ENCODE measurements at places on chromosomes 13 and 19.

GRCh38 chr13:59303433-59303832 lies 860.3 kb downstream of the DIAPH3 start:
- no peak for DNase-seq

DNA sequence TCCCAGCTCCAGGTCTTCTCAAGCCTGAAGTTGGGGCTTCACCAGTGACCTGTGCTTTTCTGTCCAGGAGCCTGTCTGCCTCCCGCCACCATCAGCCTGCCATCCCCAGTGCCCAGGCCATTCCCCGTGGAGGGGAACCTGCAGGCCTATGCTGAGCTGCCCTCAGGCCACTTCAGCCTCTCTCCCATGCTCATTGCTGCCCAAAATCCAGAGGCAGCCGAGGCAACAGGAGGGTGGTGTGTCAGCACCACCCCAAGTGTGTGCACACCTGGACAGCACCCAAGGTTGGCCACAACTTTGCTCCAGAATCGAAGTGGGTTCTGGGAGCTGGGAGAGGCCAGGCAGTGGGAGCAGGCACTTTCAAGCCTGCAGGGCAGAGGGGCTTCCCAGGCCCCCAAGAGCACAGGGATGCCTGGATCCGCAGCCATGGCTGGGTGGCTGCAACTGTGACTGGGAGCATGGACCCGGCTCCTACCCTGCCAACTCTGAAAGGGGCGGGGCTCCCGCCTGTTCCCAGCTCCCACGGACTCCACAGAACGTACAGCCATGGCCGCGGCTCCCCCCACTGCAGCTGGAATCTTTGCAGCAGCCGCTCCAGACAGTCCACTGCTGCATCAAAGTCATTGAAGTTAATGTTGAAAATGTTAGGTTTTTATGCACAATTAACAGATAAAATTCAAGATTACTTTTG lies 1747.0 kb downstream of the OLFM4 start:
- DNase-seq, result no peak

GRCh38 chr13:101415358-101416174 lies 742 bp downstream of the NALCN start:
- DNase-seq, result no peak

DNA sequence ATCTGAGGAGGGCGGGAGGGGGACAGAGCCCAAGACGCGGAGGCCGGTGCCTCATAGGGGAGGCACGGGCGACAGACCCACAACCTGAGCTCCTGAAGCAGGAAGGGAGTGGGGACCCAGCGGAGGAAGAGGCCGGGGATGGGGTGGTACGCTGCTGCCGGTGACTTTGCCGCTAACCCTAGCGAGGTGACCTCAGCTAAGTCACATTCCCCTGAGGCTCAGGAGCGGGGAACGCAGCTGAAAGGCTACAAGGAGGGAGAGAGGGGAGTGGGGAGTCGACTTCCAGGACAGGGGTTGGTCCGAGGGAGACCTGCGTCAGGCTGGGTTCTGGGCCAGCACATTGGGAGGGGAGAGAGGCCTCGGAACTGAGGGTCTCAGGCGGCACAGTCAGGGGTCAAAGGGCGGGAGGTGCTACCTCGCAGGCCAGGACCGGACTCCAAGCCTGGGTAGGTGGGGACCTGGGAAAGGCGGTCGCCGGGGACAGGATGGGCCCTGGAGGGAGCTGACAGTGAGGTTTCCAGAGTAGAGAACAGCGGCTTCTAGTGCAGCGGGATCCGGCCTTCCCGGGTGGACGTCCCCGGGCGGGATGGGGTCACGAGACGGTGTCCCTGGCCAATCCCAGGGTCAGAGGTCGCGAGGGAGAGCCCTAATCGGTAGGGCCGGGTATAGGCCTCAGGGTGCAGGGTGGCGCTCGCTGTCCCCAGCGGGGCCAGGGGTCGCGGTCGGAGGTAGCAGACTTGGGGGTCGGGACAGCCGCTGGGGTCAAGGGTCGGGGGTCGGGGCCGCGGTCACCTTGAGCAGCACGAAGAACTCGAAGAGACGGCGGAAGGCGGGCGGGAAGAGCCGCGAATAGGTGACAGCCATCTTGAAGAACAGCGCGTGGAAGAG lies 699 bp downstream of the TMEM259 start:
- no peak for DNase-seq

DNA sequence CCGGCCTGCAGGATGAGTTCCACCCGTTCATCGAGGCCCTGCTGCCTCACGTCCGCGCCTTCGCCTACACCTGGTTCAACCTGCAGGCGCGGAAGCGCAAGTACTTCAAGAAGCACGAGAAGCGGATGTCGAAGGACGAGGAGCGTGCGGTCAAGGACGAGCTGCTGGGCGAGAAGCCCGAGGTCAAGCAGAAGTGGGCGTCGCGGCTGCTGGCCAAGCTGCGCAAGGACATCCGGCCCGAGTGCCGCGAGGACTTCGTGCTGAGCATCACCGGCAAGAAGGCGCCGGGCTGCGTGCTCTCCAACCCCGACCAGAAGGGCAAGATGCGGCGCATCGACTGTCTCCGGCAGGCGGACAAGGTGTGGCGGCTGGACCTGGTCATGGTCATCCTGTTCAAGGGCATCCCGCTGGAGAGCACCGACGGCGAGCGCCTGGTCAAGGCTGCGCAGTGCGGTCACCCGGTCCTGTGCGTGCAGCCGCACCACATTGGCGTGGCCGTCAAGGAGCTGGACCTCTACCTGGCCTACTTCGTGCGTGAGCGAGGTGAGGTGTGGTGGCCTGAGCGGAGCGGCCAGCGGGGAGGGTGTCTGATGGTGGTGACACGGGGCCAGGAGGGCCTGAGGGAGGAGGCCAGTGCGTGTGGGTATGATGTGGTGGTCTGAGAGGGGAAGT lies 15.5 kb downstream of the NFIC start:
- no peak for DNase-seq

- peak; percentile 35 for DNase-seq
Measured at GRCh38 chr13:93309886-93310523, 83.4 kb downstream of the GPC6 start.

- no peak for DNase-seq
Measured at GRCh38 chr13:26601669-26602068, 44.2 kb downstream of the WASF3 start.

DNA sequence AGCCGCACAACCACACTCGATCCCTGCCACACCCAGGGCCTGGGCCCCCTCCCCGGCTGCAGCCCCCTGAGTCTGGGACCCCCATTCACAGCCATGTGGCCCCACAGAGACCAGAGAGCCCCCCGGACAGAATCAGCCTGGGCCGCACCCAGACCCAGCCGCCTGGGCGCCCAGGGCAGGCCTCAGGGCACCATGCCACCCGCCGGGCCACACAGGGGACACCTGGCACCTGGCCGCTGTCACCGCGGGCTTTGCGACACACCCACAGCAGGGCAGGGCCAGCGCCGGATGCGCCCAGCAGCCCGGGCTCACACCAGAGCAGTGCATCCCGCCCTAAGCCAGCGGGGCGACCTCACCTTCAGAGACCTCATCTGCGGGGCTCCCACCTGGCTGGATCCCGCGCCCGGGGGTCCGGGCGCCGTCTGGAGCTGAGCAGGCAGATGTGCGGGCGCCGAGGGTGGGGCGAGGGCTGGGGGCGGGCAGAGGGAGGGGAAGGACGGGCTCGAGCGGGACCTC lies 443 bp downstream of the TBXA2R start:
- no peak for DNase-seq

GRCh38 chr13:36973009-36973408 lies 26.1 kb downstream of the ALG5 start:
- no peak for DNase-seq

DNA sequence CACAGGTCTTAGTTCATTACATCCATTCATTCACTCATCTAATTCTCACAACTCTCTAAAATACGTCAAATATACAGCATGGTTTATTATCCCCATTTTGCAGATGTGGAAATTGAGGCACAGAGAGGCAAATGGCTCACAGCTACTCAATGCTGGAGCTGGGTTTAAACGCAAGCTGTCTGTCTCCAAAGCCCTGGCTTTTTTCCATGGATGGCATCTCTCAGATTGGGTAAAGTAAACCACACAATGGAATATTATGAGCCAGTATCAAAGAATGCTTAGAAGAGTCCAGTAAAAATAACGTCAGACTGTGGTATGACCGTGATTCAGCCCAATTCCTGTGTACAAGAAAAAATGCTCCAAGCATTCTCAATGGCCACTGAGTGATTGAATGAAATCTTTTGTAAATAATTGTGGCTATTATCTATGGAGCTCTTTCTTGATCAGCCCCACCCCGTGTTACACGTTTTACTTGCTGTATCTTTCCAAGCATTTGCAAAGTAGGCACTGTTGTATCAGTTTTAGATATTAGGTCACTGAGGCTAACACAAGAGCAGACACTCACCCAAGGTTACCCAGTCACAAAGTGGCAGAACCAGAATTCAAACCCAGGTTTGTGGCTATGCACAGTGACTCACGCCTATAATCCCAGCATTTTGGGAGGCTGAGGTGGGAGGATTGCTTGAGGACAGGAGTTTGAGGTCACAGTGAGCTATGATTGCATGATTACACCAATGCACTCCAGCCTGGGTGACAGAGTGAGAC lies 5.5 kb upstream of the ACP7 start:
- peak; percentile 95 for DNase-seq

DNA sequence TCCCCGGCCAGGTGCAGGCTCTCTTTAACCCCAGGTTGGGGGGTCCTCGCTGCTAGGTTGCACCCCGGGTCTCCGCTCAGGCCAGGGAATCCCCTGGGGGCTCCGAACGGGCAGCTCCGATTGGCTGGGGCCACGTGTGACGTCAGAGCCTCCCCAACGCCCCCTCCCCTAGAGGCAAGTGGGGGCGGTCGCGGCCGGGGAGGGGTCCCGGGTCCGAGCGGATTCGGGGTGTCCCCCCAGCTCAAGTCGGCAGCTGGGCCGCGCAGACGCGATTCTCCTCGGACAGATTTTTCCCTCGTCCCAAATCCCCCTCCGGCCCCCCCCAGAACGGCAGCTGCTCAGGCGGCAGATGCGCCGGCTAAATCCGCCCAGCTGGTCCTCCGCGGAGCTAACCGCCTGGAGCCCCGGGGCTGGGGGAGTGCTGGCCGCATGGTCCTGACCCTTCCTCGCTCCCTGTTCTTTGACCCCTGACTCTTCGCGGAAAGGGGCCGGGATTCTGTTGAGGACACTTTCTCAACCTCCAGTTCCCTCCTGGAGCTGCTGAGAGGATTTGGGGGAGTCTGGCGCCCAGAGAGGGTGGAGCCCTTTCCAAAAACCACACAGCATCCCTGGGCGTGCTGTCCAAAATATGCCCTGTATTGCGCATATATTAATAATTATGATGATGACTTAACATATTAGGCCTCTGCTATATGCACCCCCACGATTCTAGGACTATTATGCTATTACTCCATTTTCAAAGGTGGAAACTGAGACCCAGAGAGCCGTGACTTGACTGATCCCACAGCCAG lies 25.4 kb upstream of the SEMA6B start:
- no peak for DNase-seq

DNA sequence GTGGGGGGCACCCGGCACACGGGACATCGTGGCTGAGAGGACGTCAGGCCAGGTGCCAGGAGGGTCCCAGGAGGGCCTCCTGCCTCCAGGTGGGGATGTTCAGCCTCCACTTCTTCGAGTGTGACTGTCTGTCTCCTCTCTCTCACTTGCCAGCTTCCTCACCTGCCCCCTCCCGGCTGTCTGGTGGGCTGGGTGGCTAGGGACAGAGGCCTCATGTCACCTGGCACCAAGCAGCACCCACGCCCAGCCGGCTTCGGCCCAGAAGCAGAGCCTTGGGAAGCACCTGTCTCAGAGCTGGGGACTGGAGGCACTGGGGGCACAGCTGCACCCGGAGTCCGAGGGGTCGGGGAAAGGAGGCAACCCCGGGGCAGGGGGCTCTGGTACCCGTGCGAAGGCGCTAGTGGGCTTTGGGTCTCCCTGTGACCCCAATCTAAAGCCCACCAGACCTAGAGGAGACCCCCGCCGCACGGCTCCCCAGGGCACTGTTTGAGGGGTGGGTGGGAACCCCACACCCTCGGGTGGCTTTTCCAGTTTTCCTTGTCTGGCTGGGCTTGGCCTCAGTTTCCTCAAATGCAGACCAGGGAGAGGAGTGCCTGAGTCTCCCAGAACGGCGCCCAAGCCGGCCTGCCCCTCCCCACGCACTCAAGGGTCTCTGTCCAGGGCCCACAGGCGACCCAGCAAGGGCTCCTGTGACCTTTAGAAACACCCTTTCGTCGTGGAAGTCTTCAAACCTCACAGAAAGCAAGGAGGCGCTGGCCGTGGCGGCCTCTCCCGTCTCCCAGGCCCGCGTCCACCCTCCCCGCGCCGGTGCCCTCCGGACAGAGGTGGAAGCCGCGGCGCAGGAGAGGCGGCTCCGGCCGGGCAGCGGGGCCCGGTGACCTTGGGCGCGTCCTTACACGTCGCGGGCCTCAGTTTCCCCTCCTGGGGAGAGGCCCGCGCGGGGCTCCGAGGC lies 664 bp upstream of the HCN2 start:
- DNase-seq, result no peak

GRCh38 chr13:106565127-106565775 lies 2.7 kb downstream of the ARGLU1 start:
- DNase-seq, result no peak

GRCh38 chr13:22103046-22104027 lies 432.5 kb downstream of the FGF9 start:
- no peak for DNase-seq

- DNase-seq, result no peak
Measured at GRCh38 chr19:31118986-31119385, 230.2 kb downstream of the TSHZ3 start.

GRCh38 chr19:46737298-46737654 lies 8.6 kb upstream of the FKRP start:
- DNase-seq, result no peak

GRCh38 chr13:58704953-58705352 lies 1073.4 kb downstream of the PCDH17 start:
- DNase-seq, result no peak

DNA sequence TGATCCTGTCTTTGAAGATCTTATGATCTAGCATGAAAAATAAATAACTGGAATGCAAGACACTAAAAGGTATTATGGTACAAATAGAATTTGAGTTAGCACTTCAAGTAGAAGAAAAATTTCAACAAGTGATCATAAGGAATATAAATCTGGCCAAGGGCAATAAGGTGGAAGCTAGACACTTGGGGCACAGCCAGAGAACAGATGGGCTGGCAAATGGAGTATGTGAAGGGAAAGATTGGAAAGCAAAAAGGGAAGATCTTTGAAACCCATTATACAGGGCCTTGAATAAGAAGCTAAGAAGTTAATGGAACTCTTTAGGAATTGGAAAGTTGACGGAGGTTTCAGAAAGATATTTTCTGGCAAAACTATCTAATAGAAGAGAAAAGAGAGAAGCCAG lies 61.0 kb downstream of the MZT1 start:
- DNase-seq, result no peak

DNA sequence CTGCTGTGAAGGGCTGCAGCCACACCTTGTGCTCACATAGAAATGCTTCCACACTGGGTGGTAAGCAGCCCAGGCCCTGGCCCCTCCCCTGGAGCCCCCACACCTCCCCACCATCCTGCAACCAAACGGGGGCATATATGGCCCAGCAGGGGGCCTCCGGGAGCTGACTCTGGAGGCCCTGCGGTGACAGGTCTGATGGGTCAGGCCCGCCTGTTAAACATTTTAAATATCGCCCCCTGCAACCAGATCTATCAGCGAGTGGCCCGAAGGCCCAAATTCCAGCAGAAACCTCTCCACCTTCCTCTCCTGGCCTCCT lies 48.0 kb upstream of the KATNAL1 start:
- no peak for DNase-seq

- no peak for DNase-seq
Measured at GRCh38 chr13:112981451-112981850, 12.4 kb downstream of the MCF2L start.

GRCh38 chr19:56308792-56309191 lies 5.8 kb downstream of the ZSCAN5A start:
- DNase-seq, result no peak
